ENCODE measurements at places on chromosomes 13 and 19.

DNA sequence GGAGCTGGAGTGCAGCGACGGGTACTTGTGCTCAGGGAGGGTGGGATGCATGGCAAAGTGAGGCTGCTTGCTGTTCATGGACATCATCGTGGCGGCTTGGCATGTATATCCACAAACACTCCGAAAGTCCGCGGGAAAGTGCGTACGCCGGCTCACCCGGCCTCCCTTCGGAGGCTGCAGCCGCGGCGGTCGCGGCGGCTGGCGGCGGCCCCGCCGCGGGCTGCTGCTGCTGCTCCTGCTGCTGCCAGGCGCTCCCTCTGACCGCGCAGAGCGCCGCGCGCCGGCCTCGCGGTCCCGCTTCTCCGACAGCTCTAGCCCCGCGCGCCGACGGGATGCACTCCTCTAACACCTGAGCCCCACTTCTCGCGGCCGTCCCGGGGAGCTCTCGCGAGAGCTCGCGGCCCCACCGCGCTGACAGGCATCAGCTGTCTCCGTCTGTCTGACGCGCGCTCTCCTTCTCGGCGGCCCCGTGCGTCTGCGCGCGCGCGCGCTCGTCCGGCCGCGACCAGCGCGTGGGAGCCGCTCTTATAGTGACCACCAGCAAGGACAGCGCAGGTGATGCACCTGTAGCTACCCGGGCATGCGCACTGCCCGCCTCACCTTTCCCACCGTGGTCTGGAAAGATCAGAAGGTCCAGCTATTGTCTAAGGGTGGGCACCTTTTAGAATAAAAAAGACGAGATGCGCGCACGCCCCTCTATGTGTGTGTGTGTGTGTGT, at the start of gene POU4F1:
Gene POU4F1 (minus strand): TSS at position 313 of the 718 bp plus-strand sequence. CDS start 226 bp downstream, at position 87.
- H3K27ac ChIP-seq = no peak within 1 kb of the TSS
- H3K36me3 ChIP-seq = no peaks in the 10 kb centered on the region
- DNase-seq = peak; percentile 74

DNA sequence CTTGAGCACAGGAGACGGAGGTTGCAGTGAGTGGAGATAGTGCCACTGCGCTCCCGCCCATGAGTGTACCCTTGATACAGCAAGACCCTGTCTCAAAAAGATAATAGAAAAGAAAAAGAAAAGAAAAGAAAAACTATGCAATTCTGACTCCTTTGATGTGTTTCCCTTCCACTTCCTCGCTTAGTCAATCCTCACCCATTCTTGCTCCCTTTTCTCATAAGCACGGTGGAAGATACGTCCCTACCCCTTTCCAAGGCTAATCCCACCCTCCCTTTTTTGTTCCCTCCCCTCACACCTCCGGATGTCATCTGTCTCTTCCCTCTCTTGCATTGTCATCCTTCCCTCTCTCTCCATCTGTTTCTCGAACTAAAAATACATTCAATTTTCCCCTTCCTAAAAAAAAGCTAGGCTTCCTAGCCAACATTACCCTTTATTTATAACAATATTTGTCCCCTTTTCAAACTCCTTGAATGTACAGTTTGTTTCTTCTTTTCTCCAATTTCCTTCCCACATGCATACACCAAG, 40.5 kb upstream of the ITM2B start:
- H3K36me3 ChIP-seq = no peaks in the 10 kb centered on the region
- no peak for DNase-seq
- no peaks in the 10 kb centered on the region for H3K27me3 ChIP-seq

- no peaks in the 10 kb centered on the region for H3K27me3 ChIP-seq
- no peak overlapping the region for H3K27ac ChIP-seq
- H3K4me1 ChIP-seq = no peaks in the 10 kb centered on the region
- no peak overlapping the region for H3K4me3 ChIP-seq
Measured at GRCh38 chr13:88919970-88920628, 1248.9 kb downstream of the SLITRK5 start.

DNA sequence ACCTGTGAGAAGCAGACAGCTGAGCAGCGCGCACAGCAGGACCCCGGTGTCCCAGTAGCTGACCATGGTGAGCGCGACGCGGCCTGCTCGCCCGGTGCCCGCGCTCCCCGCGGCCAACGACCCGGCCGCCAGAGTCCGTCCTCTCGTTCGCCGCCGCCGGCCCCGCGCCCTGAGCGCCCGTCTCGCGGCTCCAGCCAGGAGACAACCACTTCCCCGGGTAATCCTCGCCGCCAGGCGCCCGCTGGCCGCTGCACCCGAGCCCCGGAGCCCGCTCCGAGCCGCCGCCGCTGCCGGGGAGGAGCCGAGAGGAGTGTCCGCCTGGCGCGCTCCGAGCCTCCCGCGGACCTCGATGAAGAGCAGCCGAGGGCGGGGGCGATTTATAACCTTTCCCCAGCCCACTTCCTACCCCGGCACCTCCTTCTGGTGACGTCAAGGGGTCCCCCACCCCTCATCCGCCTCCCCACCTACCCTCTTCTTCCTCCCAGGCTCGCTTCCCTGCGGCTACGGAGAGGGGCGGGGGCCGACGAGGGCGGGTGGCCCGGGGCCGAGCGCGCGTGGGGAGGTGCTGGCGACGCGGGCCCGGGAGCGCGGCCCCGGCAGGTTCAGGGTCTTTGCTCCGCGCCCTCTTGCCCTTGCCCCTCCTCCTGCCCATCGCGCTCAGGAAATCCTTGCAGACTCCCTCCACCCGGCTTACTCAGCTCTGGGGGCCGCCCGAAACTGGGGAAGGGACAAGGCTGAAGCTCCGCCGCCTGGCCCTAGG, at the start of gene FLT1:
Gene FLT1 (minus strand): TSS at position 351 of the 760 bp plus-strand sequence. CDS start 285 bp downstream, at position 66.
- H3K27me3 ChIP-seq = peaks cover 41% of the 10 kb centered on the region
- peak within 1 kb of the TSS; percentile 41 for H3K27ac ChIP-seq
- no peaks in the 10 kb centered on the region for H3K4me1 ChIP-seq
- peak within 1 kb of the TSS; percentile 22 for H3K4me3 ChIP-seq
- no peaks in the 10 kb centered on the region for H3K36me3 ChIP-seq

DNA sequence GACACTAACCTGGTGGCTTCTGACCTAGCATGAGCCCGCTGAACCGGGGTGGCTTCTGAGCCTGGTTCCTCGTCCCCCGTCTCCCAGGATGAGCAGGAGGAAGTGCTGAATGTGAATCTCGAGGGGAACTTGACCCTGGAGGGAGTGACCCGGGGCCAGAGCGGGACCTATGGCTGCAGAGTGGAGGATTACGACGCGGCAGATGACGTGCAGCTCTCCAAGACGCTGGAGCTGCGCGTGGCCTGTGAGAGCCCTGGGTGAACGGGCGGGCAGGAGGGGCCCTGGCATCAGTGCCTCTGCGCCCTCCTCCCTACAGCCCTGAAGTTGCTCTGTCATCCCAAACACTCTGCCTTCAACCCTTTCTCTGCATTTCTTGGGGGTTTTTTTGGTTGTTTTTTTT, 5.6 kb downstream of the BCAM start:
- H3K27me3 ChIP-seq = no peaks in the 10 kb centered on the region
- H3K4me1 ChIP-seq = peaks cover 3% of the 10 kb centered on the region
- H3K27ac ChIP-seq = no peak overlapping the region
- no peaks in the 10 kb centered on the region for H3K36me3 ChIP-seq

- no peak for DNase-seq
- H3K36me3 ChIP-seq = no peaks in the 10 kb centered on the region
- no peaks in the 10 kb centered on the region for H3K27me3 ChIP-seq
- no peak overlapping the region for H3K4me3 ChIP-seq
Measured at GRCh38 chr13:39928261-39928660, 272.8 kb downstream of the COG6 start.

DNA sequence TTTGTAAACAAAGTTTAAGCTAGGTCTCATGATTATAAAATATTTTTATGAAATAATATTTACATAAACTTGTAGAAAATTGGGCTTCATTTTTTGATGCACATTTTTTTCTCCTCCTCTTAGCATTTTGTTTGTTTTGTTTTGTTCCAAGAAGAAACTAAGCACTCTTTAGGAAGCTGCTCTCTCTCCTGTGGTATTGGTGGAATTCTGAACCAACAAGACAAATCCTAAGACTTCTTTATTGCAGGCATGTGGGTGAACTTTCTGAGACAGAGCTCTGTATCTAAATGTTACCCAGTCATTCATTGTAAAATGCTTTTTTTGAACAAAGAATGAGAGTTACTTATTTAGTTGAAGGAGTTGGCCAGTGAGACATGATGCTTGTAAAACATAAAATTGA, 39.3 kb downstream of the LMO7 start:
- no peaks in the 10 kb centered on the region for H3K27me3 ChIP-seq
- H3K4me3 ChIP-seq = no peak overlapping the region
- no peak overlapping the region for H3K27ac ChIP-seq
- no peaks in the 10 kb centered on the region for H3K4me1 ChIP-seq

DNA sequence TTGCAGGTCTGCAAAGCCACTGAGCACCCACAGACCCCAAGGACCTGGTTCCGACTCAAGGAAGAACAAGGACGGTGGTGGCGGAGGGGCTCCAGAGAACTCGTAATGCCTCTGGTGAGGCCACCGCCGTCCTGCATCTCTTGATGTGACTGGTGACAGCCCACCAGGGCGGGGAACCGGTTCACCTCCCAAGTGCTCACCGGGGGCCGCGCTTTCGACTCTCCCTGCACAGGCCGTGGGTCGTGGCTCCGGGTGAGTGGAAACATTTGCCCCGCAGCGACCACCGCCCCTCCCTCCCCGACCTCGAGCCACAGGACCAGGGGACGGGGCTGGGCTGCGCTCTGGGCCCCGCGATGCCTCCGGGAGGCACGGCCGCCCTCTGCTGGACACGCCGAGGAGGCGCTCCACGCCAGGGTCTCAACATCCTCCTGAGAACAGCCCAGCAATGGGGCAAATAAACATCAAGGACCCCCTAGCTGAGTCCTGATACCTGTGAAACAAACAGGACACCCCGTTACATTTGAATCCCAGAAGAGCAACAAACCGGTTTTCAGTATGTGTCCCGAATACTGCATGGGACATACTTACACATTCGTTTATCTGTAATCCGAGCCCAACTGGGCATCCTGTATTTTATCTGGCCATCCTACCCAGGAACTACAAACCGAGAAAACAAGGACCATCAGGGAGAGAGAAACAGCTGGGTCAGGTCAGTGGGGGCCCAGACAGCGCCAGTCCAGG, 3.9 kb upstream of the PLPP2 start:
- no peak overlapping the region for H3K4me3 ChIP-seq
- no peaks in the 10 kb centered on the region for H3K27me3 ChIP-seq

DNA sequence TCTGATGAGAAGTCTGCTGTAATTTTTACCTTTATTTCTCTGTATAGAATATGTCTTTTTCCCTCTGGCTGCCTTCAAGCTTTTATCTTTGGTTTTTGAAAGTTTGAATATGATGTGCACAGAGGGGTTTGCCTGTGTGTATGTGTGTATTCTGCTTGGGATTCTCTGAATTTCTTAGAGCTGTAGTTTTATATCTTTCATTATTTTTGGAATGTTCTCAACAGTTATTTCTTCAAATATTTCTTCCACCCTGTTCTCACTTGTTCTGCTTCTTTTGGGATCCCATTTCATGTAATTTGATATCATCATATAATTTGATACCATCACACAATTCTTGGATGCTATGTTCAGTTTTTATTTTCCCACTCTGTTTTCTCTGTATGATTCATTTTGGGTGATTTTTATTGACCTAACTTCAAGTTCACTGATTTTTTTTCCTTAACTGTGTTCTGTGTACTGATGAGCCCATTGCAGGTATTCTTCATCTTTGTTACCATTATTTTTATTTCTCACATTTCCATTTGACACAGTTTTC, 7.5 kb downstream of the COG3 start:
- H3K4me1 ChIP-seq = peaks cover 18% of the 10 kb centered on the region
- no peaks in the 10 kb centered on the region for H3K27me3 ChIP-seq
- no peak overlapping the region for H3K4me3 ChIP-seq
- no peak for DNase-seq
- H3K36me3 ChIP-seq = peaks cover 3% of the 10 kb centered on the region

- peaks cover 6% of the 10 kb centered on the region for H3K27me3 ChIP-seq
- no peak overlapping the region for H3K27ac ChIP-seq
- H3K4me1 ChIP-seq = peaks cover 6% of the 10 kb centered on the region
- DNase-seq = no peak
- no peaks in the 10 kb centered on the region for H3K36me3 ChIP-seq
Measured at GRCh38 chr19:46076031-46076880, 35.5 kb upstream of the IGFL4 start.

GRCh38 chr13:93744033-93744432, 517.4 kb downstream of the GPC6 start:
- H3K36me3 ChIP-seq = no peaks in the 10 kb centered on the region
- no peak overlapping the region for H3K4me3 ChIP-seq
- H3K27me3 ChIP-seq = no peaks in the 10 kb centered on the region
- no peaks in the 10 kb centered on the region for H3K4me1 ChIP-seq
- DNase-seq = no peak

GRCh38 chr13:46544811-46545210, 8.2 kb upstream of the LRCH1 start:
- no peaks in the 10 kb centered on the region for H3K4me1 ChIP-seq
- no peaks in the 10 kb centered on the region for H3K27me3 ChIP-seq
- no peak overlapping the region for H3K27ac ChIP-seq
- no peak overlapping the region for H3K4me3 ChIP-seq
- no peaks in the 10 kb centered on the region for H3K36me3 ChIP-seq

DNA sequence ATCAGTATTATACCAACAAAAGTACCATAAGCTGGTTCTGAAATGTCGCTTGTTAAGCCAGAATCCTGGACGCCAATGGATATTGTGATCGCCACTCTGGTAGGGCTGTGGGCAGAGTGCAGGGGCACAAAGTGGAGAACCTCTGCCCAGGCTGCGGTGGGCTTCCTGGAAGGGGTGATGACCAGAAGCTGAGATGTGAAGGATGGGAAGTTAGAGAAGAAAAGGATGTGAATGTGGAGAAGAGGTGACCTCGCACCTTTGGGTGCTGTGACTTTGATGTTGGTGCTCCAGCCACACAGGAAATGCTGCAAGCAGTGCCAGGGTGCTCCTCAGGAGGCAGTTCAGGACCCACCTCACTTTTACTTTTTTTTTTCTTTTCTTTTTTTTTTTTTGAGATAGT, 207.9 kb upstream of the MAB21L1 start:
- H3K27ac ChIP-seq = no peak overlapping the region
- no peak overlapping the region for H3K4me3 ChIP-seq
- H3K4me1 ChIP-seq = no peaks in the 10 kb centered on the region

DNA sequence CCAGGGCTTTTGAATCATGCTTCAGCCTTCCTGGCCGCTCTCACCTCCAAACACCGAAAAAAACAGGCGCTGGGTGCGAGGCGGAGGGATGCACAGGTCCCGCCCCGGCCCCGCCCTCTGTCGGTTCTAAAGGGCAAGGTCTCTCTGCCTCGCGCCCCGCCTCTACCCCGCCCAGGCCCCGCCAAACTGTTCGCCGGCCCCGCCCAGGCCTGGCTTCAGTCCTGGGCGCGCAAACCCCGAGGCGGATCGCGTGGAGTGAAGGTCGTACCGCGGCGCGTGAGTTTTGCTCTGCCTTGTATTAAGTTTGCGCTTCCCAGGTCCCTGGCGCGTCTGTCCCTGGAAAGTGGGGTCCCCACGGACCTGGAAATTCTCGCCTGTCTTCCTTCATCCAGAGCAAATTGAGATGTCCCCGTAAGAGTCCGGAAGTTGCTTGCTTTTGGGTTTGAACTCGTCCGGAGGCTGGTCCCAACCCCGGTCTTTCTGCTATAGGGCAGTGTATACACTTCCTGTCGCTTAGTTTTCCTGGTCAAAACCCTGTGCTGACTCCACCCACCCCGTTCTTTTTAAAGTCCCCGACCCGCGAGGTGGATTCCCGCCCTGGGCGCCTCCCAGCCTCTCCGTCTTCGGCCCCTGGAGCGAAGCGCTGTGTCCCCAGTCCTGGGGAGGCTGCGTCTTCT, 8.4 kb downstream of the ZNF808 start:
- H3K4me1 ChIP-seq = no peaks in the 10 kb centered on the region
- peak overlapping the region; percentile 19 for H3K27ac ChIP-seq
- H3K36me3 ChIP-seq = no peaks in the 10 kb centered on the region
- H3K27me3 ChIP-seq = no peaks in the 10 kb centered on the region
- H3K4me3 ChIP-seq = peak overlapping the region; percentile 8
- peak; percentile 75 for DNase-seq

GRCh38 chr19:41355035-41355434, 1.3 kb upstream of the TGFB1 start:
- H3K4me1 ChIP-seq = no peaks in the 10 kb centered on the region
- no peak overlapping the region for H3K4me3 ChIP-seq
- no peak for DNase-seq
- no peaks in the 10 kb centered on the region for H3K36me3 ChIP-seq

All from pancreas (tissue), 10 donors.